ENCODE measurements at places on chromosomes 6 and 20. TPM values are rescaled to one million over a fixed set of nuclear protein-coding genes. Genes with fewer than 3 reads are reported as not detected.

- DNase-seq = no peak
Observed at GRCh38 chr20:48846516-48847492, 19.0 kb upstream of the PREX1 start.

Gene MAFB
- 4.4 TPM for total RNA-seq

DNA sequence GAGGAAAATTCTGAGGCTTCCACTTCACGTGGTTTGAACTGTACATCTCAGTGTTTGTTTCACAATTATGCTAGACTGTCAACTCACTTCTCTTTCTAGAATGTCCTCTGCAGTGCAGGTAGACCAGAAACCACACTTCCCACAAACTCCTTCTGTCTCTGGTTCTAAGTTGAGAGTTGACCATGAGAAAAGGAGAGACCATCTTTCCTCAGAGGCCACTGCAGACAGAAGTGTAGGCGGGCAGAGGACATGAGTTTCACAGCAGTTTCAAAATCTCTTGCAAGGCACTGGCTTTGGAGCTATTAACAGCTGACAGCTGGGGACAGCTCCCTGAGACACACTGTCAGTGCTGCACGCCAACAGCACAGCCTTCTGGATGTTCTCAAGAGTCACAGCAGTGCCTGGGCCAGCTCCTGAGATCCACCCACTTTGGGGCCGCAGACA, 55.4 kb upstream of the MOXD1 start:
- DNase-seq = no peak

DNA sequence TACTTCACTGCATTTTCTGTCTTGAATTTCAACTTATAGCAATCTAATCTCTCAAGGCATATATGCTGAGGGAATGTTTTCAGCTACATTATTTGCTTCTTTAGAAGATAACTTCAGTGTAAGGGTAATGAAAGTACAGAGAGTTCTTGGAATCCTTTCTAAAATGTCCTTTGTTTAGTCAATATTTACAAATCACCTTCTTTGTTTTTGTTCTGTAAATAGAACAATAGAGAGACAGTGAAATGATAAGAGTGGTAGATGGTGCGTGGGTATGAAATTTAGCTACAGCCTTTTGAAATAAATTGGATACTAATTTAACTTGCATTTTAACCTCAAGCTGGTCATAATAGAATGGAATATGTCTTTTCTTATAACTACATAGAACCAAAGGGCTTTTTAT, 171.1 kb upstream of the MARCKS start:
- DNase-seq = no peak

Gene ARHGAP40
- total RNA-seq = not detected

- peak; percentile 21 for DNase-seq
Observed at GRCh38 chr20:58407966-58408557, 19.0 kb downstream of the VAPB start.

DNA sequence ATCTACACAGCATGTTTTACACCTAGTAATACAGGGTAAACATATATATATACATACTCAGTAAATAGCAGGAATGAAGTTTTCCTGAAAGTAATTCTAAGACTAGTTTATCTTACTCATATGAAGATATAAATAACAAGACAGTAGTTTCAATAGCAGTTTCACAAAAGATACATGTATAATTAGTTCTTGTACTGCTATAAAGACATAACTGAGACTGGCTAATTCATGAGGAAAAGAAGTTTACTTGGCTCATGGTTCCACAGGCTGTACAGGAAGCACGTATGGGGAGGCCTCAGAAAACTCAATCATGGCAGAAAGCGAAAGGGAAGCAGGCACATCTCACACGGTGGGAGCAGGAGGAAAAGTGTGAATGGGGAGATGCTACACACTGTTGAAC, 16.9 kb downstream of the RARS2 start:
- no peak for DNase-seq

- DNase-seq = no peak
Observed at GRCh38 chr20:22293886-22294285, 290.5 kb downstream of the FOXA2 start.

Gene SOX12
- 9.4 TPM for total RNA-seq

Gene ZNF831
- 8.5 TPM for total RNA-seq

GRCh38 chr6:170027647-170028043, 263.2 kb downstream of the DLL1 start:
- DNase-seq = no peak

DNA sequence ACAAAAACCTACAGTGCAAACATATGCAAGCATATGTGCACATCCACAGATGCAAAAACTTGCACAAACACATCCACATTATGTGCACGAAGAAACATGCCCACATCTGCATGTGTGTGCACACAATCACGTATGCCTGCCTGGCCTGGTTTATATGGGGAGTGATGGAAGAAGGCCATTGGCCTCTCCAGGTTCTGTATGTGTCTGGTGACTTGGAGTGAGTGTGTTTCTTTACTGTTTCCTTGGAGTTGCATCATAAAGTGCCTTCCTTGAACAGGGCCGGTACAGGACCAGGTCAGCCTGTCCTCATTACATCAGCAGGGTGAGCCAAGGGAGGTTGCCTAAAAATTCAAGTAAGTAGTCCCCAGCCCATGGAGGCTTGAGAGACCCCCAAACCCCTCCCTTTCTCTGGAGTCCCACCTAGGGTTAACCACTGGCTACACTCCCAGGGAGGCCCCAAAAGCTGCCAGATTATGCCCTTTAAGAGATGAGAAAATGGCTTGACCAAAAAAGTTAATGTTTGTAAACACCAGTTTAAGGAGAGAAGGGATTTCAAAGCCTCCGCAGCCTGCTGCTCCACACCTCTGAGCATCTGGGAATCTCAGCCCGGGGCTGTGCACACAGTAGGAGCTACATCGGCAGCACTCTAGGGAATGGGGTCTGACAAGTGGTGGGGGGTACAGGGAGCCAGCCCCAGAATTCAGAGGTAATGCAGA, 140.8 kb downstream of the VEGFA start:
- DNase-seq = no peak

DNA sequence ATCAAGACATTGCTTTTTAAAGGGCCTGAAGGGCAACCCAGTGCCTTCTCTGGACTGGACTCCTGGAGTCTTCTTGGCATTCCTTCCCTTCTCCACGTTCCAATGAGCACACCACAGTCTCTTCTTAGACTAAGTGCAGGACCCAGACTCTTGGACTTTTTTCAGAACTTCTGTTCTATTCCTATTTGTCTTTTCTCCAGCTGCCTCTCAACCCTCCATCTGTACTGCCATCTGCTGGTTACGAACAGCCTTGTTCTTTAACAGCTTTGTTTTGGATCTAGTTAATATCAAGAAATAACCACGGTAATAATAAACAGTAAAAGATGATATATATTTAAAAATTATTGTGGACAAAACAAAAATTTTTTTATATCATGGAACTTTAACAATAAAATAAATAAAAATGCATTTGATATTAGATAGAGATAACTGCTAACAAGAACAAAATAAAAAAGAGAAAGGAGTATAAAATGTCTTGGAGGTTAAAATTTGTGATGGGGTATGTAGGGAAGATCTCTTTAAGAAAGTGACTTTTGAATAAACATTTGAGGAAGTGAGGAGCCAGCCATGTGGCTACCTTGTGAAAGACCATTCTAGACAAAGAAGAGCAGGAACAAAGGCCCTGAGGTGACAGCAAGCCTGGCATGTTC, 105.1 kb upstream of the HCRTR2 start:
- DNase-seq = no peak

DNA sequence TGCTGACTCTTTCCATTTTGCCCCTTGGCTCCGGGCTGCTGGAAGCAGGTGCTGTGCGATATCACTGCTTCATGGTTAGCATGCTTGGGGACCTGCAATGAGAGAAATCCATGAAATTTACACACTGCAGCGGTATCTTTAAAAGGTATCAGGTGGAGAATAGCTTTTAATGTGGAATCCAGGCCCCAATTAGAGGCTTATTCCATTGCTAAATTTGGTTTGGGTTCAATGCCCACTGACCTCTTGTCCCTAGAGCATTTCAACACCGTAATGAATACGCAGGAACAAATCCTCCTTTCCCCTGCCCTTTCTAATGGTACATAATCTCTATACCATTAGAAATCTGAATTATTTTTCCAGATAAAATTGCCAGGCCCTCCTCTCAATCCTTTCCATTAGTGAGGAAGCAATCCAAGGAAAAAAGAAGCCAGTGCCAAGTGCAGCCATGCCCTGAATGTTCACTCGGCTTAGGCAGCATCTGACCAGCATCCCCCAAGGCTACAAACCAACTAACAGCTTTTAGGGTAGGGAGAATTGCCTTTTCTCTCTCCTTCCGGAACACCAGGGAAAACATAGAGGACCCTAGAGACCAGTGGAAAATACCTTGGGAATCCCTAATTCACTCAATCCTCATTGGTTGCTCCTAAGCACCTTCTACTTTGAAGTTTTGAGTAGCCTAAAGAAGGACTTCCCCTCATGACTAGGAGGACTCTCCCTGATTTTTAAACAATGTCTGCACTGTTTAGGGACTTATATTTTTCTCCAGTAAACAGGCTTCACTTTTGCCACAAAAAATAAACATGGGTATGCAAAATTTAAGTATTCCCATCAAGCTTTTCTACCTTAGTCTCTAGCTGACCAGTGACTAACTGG, 143.1 kb downstream of the QRSL1 start:
- DNase-seq = no peak

- DNase-seq = no peak
Observed at GRCh38 chr6:144216668-144217218, 66.4 kb downstream of the STX11 start.

DNA sequence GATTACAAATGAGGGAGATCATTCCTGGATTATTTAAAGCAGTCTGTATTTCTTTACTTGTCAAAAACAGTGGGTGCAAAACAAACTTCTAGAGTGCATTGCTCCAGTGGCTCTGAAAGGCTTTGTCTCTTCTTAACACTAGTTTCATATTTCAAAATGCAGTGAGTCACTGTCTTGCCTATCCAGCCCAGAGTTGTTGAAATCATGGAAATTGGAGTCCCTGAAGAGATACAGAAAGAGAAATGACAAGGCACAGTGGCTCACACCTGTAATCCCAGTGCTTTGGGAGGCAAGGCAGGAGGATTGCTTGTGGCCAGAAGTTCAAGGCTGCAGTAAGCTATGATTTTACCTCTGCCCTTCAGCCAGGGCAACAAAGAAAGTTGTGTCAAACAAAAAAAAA, 11.3 kb downstream of the SLC2A12 start:
- no peak for DNase-seq

Gene NKX2-4
- not detected for total RNA-seq

DNA sequence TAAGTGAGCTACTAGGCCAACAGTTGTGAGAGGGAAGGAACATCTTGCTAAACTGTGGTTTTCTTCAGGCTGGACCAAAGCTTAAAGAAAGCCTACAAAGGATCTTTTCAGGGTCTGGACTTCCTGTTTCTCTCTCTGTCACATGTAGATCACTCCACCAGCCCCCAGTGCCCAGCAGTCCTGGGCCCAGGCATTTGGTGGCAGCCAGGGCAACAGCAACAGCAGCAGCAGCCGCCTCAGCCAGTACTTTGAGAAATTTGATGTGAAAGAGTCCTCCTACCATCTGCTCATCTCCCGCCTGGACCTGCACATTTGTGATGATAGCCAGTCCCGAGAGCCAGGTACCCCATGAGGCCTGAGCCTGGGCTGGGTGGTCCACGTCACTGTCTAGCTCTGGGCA, 44.1 kb downstream of the BLTP3A start:
- no peak for DNase-seq

GRCh38 chr20:63612276-63612931, 14.5 kb downstream of the GMEB2 start:
- DNase-seq = no peak

GRCh38 chr6:84539122-84539856, 225.1 kb downstream of the TBX18 start:
- DNase-seq = no peak

DNA sequence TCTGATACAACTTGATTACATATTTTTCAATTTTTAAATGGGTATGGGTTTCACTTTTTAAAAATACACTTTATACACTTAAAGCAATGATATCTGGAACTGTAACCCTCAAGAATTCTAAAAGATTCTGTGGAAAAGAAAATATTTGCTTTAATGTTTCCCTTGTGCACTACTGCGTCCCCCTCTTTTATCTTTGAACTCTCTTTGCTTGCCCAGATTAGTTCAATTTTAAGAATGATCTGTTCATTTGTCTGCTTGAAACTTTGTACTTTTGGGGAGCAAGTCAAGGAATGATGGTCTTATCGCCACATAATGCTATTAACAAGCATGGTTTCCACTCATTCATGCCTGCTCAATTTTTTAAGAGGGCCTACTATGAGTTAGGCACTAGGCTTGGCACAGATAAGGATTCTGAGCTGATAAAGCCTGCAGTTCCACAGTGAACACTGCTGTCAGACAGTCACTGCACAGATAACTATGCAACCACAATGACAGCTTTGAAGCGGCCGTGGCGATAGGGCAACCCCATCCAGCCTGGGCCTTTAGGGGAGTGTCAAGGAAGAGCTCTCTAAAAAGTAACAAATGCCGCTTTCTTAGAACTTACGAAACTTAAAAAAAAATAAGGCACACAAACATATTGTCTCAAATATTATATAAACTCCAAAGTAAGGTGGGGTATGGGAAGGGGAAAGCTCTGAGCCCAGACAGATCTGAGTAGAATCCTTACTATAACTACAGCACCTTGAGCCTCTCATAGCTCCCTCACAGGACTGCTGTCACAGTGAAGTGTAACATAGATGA, 29.7 kb downstream of the FYN start:
- peak; percentile 66 for DNase-seq

DNA sequence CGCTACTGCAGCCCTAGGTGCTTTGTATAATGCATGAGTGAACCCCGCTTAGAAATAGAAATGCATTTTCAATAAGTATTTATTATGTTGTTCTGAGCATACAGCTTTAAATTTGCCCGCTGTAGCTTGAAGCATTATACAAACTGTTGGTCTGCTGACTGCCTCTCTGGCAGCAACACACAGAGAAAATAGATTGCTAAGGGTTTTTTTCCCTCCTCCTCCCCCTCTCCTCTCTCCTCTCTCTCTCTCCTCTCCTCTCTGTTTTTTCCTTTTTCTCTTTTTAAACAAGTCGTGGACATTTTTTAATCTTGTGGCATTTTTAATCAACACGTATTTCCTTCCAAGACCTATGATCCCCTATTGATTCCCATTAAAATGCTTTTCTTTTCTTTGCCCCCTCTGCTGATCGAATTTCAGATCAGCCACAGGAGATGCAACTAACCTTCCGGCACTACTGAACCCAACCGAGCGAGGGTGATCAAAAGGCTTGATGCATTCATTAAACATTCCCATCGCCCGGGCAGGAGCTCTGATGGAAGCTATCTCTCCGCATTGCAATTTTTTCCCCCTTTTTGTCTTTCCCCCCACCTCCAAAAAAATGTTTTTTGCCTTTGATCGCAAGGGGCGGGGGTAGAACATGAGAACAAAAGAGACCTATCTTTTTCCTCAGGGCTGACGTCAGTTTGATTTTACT, 90.7 kb upstream of the ARID1B start:
- no peak for DNase-seq
